ENCODE measurements at places on chromosomes 6 and 20.

- DNase-seq, result no peak
Observed at GRCh38 chr20:37541326-37541725, 13.7 kb upstream of the BLCAP start.

- no peak for DNase-seq
Observed at GRCh38 chr6:17226786-17227233, 54.4 kb upstream of the RBM24 start.

- DNase-seq, result no peak
Observed at GRCh38 chr20:57244627-57245214, 21.7 kb downstream of the BMP7 start.

DNA sequence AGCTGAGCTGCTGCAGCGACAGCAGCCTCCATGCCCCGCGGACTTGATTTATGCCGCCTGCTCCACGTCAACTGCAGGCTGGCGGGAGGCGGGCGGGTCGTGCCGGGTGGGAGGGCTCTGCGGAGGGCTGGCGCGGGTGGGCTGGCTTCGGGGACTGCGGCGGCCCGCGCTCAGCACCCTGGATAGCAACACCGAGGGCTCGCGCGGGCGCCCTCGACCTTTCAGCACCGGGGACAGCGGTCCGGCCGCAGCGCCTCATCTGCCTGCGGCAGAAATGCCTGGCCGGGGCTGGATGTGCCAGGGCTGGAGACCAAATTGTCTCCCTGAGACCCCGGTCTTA lies 792 bp downstream of the SNAP25 start:
- peak; percentile 71 for DNase-seq

- no peak for DNase-seq
Observed at GRCh38 chr6:80550281-80550680, 443.8 kb downstream of the BCKDHB start.

DNA sequence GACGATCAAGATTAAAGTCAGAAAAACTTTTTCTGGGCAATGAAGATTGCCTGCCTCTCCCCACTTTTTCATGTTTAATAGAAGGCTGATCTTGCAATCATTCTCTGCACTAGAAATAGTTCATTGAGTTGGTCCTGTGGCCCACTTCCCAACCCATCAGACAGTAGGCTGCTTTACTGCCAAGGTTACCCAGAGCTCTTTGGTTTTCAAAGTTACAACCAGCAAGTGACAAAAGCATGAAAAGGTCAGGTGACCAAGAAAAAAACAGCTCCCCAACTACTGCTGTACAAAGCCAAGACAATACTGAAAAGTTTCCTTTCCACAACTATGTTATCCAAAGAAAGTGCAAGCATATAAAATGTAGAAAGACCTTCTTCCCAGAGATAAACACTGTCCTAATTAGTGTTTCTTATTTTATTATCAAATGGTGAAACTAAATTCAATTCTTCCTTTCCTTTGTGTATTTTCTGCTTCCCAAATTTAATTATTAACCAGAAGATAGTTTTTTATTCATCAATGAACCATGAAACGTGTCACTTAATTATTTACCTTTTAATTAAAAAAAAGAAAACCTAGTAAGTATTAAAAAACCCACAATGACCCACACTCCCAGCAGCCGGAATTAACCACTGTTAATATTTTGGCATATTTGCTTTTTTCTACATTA lies 16.6 kb downstream of the DNAAF9 start:
- DNase-seq, result peak; percentile 43

DNA sequence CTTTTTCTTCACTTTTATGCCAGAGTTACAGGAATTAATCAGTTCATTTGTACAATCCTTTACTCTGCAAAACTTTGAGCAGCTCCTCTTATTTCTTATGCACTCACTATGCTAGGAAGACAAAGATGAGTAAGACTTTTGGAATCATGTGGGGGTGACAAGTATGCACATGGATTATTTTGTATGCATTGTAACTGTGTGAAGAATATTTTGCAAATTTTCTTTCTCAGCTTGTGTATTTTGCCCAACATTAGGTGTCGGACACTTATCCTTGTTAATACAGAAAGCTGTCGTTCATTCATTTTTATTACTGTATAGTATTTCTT lies 88.6 kb downstream of the PPP1R14C start:
- DNase-seq, result peak; percentile 44

DNA sequence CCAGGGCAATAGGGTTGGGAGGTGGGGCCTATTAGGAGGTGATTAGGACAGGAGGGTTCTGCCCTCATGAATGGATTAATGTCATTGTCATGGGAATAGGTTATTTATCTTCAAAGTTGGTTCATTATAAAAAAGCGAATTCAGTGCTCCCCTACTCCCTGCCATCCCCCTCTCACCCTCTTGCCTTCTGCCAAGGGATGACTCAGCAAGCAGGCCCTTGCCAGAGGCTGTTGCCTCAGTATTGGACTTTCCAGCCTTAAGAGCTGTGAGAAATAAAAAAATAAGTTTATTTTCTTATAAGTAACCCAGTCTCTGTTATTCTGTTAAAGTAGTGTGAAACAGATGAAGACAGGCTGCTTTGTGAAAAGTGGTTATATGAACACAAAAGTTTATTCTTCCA lies 381.1 kb upstream of the ZFP64 start:
- no peak for DNase-seq

- DNase-seq, result no peak
Observed at GRCh38 chr20:63706852-63707557, 771 bp downstream of the ARFRP1 start.

GRCh38 chr6:164200071-164200470 lies 785.6 kb downstream of the QKI start:
- DNase-seq, result no peak

DNA sequence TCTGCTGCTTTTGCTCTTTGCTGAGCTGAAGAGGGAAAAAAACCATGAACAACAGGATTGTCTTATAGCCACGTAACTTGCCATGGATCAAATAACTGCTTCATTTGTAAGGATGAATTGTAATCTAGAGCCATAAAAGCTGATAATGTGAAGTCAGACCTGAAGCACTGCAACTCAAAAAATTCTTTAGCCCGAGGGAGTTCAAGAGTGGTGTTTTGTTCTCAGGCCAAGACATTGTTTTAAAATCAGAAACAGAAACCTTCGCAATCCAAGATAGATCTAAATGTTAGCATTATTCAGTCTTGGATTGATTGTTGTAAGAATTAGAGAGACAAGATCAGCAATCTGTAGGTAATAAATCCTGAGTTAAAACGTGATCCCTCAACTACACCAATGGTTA lies at the start of gene TRAPPC3L:
TSS of gene TRAPPC3L (minus strand) at position 34 of the 400 bp plus-strand sequence. CDS start 170 bp downstream, outside the sequence.
- DNase-seq, result no peak

GRCh38 chr20:39395478-39396291 lies 433.5 kb downstream of the DHX35 start:
- no peak for DNase-seq

- no peak for DNase-seq
Observed at GRCh38 chr6:161257793-161258457, 15.9 kb downstream of the AGPAT4 start.

- no peak for DNase-seq
Observed at GRCh38 chr6:167662881-167663205, 163.9 kb upstream of the AFDN start.

- no peak for DNase-seq
Observed at GRCh38 chr6:34095136-34095505, 50.8 kb downstream of the GRM4 start.

Data from putamen (tissue), 1 donor.